GM04504 (cell line): ENCODE measurements at places on chromosomes 5 and 9.
A peak's percentile ranks its signal among the peaks of the same experiment; 100 is the strongest.

GRCh38 chr5:106875591-106876297 is 795.0 kb downstream of the EFNA5 start:
- peak; percentile 7 for DNase-seq

GRCh38 chr5:111326551-111326950 is 102.4 kb downstream of the CAMK4 start:
- no peak for DNase-seq

GRCh38 chr5:68973696-68974095 is 120.1 kb upstream of the SLC30A5 start:
- no peak for DNase-seq

GRCh38 chr5:74200560-74200959 is 440.0 kb downstream of the ENC1 start:
- DNase-seq = no peak

GRCh38 chr9:122200960-122201595 is 27.7 kb downstream of the LHX6 start:
- no peak for DNase-seq
